Hematopoietic multipotent progenitor cell treated with erythropoietin and hydrocortisone succinate and interleukin-3 and kit ligand, for 8 days (in vitro differentiated cells): ENCODE measurements at places on chromosomes 5 and 9.

GRCh38 chr5:41067714-41068568 lies 3.2 kb downstream of the MROH2B start:
- peak; percentile 6 for DNase-seq

DNA sequence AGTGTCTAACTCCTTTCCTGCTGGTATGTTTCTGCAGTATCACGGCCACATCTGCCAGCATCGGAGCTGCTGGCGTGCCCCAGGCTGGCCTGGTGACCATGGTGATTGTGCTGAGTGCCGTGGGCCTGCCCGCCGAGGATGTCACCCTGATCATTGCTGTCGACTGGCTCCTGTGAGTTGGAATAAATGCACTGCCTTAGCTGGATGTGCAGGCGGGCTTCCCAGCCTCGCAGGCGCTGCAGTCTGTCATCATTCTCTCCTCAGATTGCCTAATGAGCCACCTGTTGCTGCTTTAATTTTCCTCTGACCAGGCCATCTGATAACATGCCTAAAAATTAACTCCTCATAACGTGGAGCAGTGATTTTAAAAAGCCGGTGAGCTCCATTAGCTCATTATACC lies 79.1 kb upstream of the PLPP6 start:
- no peak for DNase-seq

DNA sequence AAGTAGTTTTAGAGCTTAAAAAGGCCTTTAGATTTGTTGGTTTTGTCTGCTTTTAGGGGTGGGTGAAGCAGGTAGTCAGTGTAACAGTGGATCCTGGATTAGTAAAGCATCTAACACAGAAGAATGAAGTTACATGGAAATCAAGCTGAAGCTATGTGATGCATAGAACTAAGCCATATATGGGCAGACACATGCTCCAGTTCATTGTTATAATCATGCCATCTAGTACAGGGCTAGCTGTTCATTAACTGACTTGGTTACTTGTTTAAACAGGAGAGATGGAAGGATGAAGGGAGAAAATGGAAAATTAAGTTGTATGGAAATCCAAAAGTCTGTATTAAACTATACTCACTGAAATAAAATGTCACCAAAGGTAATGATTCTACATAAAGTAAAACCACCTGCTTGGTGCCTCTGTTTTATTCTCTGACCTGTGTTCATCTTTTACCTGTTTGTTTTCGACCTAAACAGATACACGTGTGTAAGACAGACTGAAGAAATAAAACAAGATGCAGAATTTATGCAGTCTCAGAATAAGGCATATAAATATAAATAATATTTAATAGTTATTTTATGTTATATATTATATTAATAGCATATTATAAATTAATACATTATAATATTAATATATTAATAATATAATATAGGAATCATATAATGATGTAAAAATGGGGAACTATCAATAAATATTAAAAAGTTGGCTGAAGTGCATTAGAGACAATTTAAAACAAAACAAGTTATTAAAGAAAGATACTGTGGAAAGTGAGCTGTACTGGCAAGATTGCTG lies 33.9 kb downstream of the MRPS30 start:
- DNase-seq = no peak

GRCh38 chr5:135829681-135830383 lies 4.6 kb upstream of the SLC25A48 start:
- peak; percentile 74 for DNase-seq

- DNase-seq = no peak
These were observed 262.1 kb upstream of the KLF4 start for GRCh38 chr9:107751567-107752210.

- DNase-seq = no peak
These were observed 131.8 kb downstream of the TLE1 start for GRCh38 chr9:81557452-81558090.

DNA sequence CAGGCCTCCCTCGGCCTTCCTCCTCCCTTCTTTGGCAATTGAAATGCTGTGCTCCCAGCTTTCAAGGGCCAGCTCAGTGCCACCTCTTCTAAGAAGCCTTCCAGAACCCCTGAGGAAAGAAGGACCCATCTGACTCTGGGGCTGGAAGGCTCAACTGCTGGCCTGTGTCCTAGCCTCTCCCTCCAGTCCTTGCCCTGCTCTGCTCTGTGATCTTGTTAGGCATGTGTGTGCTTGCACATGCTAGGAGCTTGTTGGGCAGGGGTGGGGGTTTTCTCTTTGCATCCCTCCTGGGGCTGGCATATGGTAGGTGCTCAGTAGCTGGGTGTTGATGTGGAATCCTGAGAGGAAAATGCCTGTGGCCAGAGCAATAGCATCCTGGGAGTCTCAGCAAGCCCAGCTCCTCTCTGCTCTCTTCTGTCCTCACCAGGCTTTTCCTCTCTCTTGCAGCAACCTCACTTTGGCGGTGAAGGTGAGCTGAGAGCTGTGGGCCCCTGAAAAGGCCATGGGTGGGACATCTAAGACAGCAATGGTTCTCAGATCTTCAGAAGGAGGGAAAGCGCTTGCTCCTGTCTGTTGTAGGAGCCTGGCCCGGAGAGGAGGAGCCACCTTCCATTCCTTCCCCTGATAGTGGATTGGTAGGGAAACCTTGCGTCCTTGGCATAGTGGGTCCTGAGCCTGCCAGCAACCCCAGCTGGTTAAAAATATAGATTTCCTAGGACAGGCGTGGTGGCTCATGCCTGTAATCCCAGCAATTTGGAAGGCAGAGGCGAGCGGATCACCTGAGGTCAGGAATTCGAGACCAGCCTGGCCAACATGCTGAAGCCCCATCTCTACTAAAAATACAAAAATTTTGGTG lies 9.9 kb downstream of the DOLK start:
- DNase-seq = no peak

GRCh38 chr9:2709645-2710101 lies 7.6 kb upstream of the KCNV2 start:
- DNase-seq = no peak

- DNase-seq = no peak
These were observed 8.9 kb upstream of the PTAR1 start for GRCh38 chr9:69768716-69769115.

DNA sequence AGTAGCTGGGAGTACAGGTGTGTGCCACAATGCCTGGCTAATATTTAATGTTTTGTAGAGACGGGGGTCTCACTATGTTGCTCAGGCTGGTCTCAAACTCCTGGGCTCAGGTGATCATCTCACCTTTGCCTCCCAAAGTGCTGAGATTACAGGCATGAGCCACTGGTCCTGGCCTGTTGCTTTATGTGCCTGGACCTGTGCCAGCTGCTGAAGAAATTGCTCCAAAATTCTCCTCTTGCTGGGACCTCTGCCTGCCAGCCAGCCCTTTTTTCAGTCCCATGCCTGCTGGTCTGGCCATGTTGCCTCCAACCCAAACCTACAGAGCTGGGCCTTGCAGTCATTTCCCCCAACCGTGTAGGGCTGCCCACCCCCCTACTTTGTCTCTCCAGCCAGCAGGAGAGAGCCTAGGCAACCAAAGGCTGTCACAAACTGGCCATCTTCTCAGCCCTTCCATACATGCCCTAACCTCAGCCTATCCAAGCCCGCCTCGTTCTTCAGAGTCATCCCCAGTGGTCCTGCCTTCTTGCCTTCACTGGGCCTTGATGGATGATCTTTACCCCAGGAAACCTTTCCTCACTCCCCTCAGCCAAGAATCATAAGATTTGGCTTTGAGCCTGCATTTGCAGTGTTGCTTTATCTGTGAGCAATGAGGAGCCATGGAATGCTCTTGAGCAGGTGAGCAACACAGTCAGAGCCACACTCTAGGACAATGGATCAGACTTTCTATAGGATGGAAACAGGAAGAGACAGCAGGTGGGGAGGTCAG lies 27.4 kb upstream of the SYNPO start:
- no peak for DNase-seq

GRCh38 chr5:149265068-149265465 lies 6.6 kb upstream of the AFAP1L1 start:
- DNase-seq = no peak

DNA sequence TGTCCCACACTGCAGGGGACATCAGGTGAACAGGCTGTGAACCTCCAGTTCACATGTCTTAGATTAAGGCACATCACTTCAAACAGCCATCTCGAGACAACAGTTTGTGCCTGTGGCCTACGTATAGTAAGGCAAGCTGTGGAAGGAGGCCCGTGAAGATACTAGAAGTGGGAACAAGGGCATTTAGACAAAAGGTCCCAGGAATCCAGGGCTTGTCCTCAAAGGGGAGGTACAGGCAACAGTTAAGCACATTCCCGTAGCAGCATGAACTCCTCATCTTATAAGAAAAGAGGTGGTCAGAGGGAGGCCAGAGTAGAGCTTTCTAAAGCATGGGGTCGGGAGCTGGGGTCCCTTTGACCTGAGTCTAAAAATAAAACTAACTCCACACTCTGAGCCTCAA lies 122.5 kb upstream of the TRPM3 start:
- DNase-seq = no peak

GRCh38 chr9:72807765-72808445 lies 144.9 kb downstream of the ALDH1A1 start:
- DNase-seq = peak; percentile 1

- peak; percentile 53 for DNase-seq
These were observed 242.8 kb downstream of the TRPM3 start for GRCh38 chr9:70878576-70878975.

- no peak for DNase-seq
These were observed 22.7 kb upstream of the SSBP2 start for GRCh38 chr5:81773574-81773973.

DNA sequence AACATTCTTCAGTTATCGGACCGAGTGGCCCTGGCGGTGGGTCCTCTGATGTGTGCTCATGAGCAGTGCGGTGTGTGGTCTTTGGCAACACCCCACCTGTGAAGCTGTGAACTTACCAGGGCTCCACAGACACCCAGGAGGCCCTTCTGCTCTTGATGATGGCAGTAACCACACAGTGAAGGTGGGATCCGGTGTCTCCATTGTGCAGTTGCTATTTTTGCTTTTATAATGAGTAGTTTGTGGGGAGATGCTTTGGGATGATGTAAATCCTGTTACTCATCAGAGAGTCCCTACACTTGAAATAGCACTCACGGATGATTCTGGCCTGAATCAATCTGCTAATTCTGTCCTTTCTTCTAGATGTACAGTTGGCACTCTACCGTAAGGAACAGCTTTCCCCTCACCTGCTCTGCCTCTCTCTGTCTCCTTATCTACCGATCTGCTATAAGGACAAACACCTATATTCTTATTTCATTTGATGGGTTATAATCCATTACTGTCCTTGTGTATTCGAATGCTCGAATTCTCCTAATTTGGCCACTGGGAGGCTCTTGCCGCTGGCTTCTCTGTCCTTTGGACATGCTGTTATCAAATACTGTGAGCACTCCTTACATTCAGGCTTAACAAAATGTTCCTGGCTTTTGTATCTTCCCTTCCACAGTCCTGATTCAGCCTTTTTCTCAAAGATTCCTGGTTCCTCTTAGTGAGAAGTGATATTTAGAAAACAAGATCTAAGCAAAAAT lies 20.2 kb downstream of the ATPSCKMT start:
- peak; percentile 9 for DNase-seq

DNA sequence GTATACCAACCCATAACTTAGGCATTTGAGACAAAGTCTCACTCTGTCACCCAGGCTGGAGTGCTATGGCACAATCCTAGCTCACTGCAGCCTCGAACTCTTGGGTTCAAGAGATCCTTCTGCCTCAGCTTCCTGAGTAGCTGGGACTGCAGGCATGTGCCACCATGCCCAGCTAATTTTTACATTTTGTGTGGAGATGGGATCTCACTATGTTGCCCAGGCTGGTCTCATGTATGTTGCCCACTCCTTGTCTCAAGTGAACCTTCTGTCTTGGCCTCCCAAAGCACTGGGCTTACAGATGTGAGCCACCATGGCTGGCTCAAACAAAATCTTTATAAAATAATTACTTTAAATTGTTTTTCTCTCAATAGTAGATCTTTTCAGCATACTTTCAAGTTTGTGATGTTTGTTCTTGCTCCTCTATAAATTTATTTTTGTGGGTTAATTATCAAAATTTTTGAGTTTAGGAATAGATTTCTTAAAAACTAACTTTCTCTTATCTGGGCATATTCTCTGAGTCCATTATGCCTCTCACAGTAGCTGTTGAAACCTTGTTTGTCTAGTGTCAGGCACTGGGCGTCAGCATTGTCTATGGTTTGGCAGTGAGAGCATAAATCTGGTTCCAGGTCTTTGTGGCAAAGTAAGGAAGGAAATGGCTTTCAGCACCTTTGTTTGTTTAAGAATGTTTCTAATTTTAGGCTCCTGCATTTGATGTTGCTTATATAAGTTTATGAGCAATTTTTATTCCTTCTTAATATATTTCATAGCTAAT lies 38.7 kb downstream of the NLN start:
- DNase-seq = no peak

GRCh38 chr5:90161414-90161813 lies 248.1 kb downstream of the CETN3 start:
- DNase-seq = peak; percentile 35

GRCh38 chr9:36976371-36977030 lies 57.6 kb downstream of the PAX5 start:
- DNase-seq = no peak

DNA sequence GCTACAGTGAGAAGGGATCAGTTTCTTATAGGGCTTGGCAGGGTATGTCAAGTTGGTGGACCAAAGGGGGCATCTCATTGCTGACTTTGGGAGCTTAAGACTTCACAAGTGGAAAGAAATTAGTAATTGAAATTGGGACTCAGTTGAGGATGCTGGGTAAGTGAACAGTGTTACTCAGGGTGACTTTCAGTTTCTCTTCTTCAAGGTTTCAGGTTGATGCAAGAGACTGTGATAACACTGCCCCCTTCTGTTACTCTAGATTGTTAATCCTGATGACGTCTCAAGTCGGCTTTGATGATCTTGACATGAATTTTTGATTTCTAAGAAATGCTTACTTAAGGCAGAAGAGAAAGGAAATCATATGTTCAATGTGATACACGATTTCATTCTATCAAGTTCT lies 21.3 kb downstream of the KCTD16 start:
- DNase-seq = peak; percentile 74

- DNase-seq = no peak
These were observed 508.2 kb downstream of the ACTL7B start for GRCh38 chr9:108347463-108348188.

DNA sequence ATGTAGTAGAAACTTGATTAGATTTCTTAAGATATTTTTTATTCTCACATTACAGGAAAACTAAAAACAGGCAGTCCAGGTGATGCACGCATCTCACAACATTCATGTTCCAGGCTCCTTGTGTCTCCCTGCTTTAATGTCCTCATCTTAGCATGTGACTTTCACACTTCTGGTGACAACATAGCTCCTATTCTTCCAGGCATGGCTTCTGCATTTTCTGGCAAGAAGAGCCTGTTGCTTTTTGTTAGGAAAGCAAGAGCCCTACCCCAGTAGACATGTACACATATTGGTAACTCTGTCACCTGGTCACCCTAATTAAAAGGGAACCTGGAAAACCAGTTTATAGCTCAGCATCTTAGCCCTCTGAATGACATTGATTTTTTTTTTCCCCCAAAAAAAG lies 92.5 kb downstream of the PPIC start:
- no peak for DNase-seq

- DNase-seq = no peak
These were observed 3.9 kb upstream of the RASGRF2 start for GRCh38 chr5:80956272-80956671.
